ENCODE measurements at places on chromosomes 5 and 9.

GRCh38 chr5:20524991-20525529 is 537.1 kb upstream of the CDH18 start:
- DNase-seq = no peak

DNA sequence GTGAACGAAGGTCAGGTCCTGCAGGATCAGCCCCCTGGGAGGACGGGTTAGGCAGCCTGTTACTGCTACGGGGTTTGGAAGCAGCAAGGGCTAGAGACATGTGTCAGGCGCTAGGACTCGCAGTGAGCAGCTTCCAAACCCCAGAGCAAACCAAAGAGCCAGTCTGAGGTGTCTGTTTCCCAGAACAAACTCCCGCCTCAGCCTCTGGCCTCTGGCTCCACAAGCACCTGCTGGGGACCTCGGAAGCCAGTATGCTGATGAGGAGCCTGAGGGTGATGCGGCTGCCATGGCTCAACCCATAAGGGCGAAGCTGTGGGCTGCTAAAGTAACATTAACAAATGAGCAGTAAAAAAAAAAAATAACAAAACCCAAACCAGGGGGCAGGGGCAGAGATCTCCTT is 35.0 kb downstream of the PRRT1B start:
- DNase-seq = no peak

DNA sequence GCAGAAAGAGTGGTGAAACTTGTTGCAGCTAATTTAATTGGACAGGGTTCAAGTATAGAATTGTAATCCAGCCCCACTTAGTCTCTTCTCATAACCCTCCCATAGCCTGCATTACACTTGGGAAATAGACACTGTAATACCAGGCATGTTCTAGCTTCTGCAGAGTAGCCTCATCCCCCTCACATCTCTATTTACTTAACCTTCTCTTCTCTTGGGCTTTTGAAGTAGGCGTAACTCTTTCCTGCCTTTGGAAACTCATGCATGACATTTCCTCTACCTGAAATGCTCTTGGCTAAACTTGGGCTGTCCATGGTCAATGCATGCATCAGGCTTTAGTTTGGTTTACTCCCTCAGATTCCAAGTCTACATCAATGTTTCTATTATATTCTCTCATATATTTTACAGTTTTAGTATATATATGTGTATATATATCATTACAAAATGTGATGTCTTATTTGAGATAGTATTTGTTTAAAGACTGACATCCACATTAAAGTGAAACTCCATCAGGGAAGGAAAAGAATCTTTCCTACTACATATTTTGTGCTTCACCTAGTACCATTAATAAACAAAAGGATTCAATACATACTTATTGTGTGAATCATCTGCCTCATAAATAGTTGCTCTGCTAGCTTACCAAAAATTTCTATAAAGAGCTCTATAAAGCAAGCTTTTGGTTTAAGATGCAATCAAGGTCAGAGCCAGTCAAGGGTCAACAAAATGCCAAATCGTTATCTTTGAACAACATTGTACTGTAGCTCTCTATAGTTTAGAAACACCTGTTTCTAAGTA is 1158.0 kb downstream of the MAT2B start:
- no peak for DNase-seq

- no peak for DNase-seq
These were observed 401.0 kb upstream of the SLC24A2 start for GRCh38 chr9:20189871-20190270.

DNA sequence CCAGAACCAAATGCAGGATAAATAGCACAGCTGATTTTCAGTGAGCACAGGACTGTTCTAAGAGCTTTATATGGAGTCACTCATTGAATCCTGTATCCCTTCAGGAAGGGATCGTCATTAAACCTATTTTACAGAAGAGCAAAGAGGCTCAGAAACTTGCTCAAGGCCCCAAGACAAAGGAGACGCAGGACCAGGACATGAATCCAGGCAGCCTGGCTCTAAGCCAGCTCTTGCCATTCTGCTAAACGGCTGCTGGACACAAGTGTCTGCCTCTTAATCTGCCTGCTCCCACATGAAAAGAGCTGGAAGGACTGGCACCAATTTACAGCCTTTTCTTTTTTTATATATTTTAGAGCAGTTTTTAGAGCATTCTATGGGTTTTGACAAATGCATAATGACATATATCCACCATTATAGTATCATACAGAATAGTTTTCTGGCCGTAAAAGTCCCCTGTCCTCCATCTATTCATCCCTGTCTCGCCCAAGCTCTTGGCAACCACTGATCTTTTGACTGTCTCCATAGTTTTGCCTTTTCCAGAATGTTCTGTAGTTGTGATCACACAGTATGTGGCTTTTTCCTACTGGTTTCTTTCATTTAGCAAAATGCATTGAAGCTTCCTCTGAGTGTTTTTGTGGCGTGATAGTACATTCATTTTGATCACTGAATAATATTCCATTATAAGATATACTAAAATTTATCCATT is 37.5 kb downstream of the RETREG1 start:
- DNase-seq = no peak

DNA sequence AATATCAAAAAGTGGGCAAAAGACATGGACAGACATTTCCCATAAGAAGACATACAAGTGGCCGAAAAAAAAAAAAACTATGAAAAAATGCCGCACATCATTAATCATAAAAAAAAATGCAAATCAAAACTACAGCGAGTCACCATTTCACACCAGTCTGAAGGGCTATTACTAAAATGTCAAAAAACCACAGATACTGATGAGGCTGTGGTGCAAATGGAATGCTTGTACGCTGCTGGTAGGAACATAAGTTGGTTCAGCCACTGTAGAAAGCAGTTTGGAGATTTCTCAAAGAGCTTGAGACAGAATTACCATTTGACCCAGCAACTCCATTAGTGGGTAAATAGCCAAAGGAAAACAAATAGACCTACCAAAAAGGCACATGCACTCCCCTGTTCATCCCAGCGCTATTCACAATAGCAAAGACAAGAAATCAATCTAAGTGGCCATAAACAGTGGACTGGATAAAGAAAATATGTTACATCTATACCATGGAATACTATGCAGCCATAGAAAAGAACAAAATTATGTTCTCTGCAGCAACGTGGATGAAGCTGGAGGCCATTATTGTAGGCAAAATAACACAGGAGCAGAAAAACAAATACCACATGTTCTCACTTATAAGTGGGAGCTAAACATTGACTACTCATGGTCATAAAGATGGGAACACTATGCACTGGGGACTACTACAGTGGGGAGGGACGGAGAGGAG is 110.6 kb upstream of the BOD1 start:
- no peak for DNase-seq

DNA sequence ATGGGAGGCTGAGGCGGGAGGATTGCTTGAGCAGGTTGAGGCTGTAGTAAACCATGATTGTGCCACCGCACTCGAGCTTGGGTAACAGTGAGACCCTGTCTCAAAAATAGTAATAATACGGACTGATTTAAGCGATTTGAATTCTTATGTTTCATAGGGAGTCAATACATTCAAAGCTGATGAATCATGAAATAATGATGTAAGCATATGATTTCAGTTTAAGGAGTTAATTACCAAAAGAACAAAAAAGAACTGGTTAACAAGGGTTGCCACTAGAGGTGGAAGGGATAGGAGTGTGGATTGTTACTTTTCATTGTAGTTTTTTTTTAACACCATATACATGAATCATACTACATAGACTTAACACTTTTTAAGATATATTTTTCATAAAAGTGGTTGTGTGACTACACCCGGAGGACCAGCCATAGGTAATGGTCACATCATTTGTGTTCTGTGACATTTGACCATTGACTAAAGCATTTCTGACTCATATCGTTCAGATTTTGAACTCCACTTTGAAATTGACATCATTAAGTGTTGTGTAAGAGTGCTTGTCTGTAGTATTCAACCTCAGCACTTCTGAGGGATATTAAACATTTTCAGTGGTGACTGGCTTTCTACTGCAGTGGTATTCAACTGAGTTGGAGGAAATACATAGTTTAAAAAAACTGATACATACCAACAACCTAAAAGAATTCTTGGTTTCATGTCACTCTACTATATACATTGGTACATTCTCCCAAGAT is 7.0 kb downstream of the TRMT10B start:
- DNase-seq = no peak

DNA sequence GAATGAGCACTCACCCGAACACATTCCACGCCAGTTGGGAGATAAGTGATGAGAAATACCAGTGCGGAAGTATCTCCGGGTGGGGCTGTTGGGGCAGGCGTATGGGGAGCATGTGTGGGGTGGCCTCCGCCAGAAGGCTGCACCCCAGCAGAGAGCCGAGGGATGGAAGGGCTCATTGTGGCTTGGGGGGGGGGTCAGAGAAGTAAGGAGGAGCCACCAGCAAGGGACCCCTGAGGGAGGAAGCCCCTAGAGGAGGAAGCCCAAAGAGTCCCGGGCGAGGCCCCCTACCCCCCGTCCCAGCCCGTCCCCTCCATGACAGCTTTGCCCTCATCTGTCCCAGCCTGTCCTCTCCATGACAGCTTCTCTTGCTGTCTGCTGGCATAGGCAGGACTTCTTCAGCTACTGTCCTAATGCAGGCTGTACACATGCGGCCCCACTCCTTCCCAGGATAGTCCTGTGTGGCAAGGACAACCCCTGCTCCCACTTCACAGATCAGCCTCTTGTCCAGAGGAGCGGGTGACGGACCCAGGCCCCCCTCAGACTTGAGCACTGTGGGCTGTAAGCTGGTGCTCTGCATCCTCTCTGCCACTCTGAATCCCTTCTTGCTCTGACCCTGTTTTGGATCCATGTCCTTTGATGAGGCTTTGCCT is 239.6 kb downstream of the CACNA1B start:
- DNase-seq = no peak

DNA sequence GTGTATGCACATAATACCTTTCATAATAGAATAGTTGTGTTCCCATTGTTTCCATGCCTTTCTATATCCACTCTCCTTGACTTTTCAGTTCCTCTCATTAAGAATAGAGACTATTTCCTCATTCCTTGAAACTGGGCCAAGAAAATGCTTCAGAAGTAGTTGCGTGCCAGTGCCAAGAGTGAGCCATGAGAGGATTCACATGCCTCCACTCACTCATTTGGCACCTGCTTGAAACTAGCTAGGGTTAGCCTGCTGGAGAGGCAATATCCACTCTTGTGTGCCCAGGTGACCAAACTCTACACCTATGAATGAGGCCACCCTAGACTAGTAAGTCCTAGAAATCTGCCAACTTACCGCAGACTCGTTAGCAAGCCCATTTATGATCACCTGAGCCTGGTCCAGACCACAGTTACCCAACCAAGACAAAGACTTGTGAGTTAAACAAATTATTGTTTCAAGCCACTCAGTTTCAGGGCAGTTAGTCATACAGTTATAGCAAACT is 276.3 kb downstream of the EPB41L4A start:
- no peak for DNase-seq

DNA sequence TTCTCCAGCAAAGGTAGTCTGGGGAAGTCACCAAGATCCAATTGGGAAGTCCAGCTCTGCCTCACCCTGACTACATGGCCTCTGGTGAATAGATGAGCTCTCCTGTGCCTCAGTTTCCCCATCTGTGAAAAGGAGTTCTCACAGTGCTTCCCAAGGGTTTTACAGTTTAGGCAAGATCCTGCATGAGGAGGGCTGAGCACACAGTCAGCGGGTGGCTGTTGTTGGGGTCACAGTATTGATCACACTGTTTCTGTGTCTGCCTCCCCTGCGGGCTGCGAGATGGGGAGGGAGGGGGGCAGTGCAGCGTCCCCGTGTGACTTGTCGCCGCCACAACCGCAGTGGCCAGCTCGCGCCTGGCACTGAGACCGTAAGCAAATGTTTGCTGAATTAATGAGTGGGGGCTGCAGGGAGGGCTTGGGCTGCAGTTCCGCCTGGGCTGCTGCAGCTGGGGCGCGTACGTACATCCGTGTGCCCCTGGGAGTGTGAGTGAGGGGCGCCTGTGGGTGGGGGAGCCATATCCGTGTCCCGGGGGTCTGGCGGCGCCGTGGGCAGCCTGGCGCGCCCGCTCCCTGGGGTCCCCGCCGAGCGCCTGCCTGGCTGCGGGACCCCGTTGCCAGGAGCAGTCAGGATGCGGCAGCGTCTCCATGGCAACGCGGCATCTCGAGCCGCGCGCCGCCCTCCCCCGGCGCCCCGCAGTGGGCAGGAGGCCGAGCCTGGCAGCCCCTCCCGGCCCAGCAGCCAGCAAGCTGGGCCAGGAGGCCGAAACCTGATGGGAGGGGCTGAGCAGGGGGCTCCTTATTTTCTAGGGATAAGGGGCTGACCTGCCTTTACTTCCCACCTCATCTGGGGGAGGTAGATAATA is 31.4 kb upstream of the PSD2 start:
- DNase-seq = no peak

DNA sequence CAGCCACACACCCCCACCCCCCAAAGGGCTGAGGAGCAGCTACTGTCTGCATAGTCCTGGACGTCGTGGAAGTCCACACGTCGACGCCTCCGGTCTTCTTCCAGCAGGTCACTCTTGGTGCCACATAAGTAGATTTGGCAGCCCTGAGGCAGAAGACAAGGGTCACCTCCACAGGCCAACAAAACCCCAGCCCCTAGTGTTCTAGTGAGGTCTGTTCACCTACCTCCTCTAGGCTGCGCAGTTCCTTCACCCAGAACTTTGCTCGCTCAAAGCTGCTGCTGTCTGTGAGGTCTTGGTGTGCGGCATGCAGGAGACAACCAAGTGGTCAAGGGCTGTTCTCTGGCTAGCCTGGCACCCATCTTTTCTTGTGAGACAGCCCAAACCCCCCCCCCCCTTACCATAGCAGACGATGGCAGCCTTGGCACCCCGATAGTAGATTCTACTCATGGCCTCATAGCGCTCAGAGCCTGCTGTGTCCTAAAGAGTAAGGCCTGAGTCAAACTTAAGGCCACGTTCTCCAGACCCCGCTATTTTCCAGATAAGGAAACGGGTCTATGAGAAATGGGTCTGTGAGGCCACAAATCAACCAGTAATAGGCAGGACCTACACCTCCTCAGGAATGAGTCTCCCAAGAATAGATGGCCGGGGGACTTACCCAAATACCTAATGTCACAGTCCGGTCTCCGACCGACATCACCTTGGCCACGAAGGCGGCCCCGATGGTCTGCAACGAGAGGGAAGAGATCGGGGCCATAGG is 987 bp downstream of the RAB24 start:
- DNase-seq = no peak

DNA sequence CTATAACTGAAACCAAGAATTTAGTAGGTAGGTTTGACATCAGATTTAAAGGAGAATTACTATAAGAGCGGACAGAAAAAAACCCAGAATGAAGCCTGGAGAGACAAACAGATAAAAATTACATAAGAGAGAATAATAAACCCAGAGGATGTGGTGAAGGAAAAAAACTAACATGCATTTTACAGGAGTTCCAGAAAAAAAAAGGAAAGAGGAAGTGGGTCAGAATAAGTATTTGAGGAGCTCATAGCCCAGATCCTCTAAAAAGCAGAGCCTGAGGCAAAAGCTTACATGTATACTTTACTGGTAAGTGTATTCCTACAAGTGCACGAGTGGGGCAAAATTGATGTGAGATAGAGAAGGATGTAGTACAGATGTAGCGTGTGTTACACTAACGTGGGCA is 43.1 kb upstream of the NAA35 start:
- no peak for DNase-seq
